ENCODE measurements at places on chromosomes 5 and 9. TPM values are rescaled to one million over a fixed set of nuclear protein-coding genes. Genes with fewer than 3 reads are reported as not detected.

The PTPRD gene
- 287 TPM for total RNA-seq

The LECT2 gene
- not detected for total RNA-seq

The DHFR gene
- 53.9 TPM for total RNA-seq

The CDX1 gene
- total RNA-seq, result not detected

The SUSD1 gene
- total RNA-seq, result 15.2 TPM

The RGS14 gene
- total RNA-seq, result 68.1 TPM

DNA sequence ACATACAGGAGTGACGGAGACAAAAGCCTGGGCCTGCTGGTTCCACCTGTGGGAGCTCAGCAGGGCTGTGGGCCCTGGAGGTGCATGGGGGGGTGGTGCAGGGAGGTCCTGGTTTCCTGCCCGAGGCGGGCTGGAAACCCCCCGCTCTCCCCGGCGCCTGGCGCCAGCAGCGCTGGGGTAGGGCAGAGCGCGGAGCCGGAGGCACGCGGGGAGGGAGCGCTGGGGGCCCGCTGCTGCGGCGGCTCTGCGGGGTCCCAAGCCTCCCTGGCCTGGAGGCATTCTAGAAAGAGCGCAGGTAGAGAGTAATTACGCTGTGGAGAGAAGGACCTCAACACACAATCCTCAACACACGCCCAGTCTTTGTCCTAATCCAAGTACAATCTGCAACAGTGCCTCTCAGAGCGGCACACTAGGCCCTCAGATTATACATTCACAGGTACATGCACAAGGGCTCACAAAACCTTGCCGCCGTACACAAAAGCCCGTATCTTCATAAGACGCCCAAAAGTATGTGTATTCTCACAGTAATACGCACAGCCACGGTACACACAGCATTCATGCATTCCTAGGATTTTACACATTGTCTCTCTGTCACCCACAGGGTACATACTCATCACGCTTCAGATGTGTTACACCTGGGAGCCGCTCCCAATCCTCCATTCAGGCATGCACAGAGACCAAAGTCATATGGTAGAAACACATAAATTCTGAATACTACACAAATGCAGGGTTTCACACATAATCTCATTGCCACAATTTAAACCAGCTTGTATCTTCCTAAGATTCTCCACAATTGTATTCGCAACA lies 2.1 kb upstream of the HAND1 start:
- no peak for DNase-seq
- H3K27ac ChIP-seq, result no peak overlapping the region
- H3K4me1 ChIP-seq, result peaks cover 24% of the 10 kb centered on the region
- peaks cover 93% of the 10 kb centered on the region for H3K27me3 ChIP-seq
- no peaks in the 10 kb centered on the region for H3K36me3 ChIP-seq

GRCh38 chr5:181191526-181192336 lies 13.3 kb downstream of the TRIM7 start:
- no peaks in the 10 kb centered on the region for H3K36me3 ChIP-seq
- H3K4me1 ChIP-seq, result peaks cover 6% of the 10 kb centered on the region
- H3K27me3 ChIP-seq, result peaks cover 15% of the 10 kb centered on the region
- H3K4me3 ChIP-seq, result peak overlapping the region; percentile 69
- DNase-seq, result peak; percentile 97
- peak overlapping the region; percentile 74 for H3K27ac ChIP-seq

DNA sequence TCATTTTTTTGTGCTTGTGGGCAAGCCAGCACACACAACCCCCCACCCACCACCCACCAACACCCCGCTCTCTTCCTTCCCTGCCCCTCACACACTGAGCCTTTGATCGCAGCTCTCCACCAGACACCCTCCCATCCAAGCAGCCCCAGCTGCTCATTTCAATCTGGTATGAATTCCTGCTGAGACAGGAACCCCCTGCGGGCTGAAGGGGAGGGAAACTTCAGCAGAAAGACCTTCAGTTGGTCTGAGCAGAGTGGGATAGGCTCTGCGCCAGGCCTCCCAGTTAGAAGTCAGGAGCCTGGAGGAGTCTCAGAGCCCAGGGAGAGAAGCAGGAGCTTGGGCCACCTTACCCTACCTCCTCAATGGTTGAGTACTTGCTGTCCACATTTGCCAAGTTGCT lies 7.2 kb downstream of the PCDHGC5 start:
- no peak overlapping the region for H3K27ac ChIP-seq
- no peak for DNase-seq
- peaks cover 24% of the 10 kb centered on the region for H3K27me3 ChIP-seq
- peaks cover 7% of the 10 kb centered on the region for H3K4me1 ChIP-seq
- H3K4me3 ChIP-seq, result no peak overlapping the region

DNA sequence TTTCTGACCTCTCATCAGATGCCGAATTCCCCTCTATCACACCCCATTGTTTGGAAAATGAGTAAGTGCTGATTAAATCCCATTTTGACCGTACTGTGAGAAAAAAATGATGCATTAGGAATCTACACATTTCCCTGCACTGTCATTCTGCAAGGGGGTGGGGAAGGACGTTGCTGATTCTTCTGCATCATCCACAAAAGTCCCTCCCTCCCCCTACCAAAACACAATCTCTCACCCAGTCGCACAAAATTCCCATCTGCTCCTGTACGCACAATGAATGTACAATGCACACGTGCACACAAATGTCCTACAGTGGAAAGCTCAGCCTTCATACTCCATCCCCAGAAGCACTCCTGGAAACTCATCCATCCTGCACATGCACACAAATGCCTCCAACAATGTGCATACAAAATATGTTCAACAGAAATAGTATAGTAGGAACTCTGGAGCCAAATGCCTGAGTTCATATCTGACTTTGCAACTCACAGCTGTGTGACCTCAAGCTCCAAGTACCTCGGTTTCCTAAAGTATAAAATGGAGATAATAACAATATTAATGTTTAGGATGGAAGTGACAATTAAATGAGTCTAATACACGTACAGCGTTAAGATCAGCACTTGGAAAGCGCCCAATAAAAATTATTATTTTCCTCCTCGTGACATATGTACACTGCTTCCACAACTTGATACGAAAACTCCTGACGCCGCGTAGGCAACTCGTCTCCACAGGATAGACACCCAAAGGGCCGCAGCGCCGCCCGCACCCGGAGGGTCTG lies 809 bp downstream of the TNIP1 start:
- H3K36me3 ChIP-seq, result no peaks in the 10 kb centered on the region
- H3K4me3 ChIP-seq, result peak overlapping the region; percentile 69
- DNase-seq, result peak; percentile 67
- H3K4me1 ChIP-seq, result peaks cover 15% of the 10 kb centered on the region
- peak overlapping the region; percentile 98 for H3K27ac ChIP-seq

- no peak overlapping the region for H3K4me3 ChIP-seq
- no peaks in the 10 kb centered on the region for H3K27me3 ChIP-seq
- no peak for DNase-seq
- peaks cover 9% of the 10 kb centered on the region for H3K36me3 ChIP-seq
- peak overlapping the region; percentile 49 for H3K27ac ChIP-seq
These were observed 32.2 kb downstream of the CWC27 start for GRCh38 chr5:64800926-64801325.

- H3K27me3 ChIP-seq, result no peaks in the 10 kb centered on the region
- no peak overlapping the region for H3K4me3 ChIP-seq
- H3K36me3 ChIP-seq, result no peaks in the 10 kb centered on the region
- no peak overlapping the region for H3K27ac ChIP-seq
- DNase-seq, result no peak
- peaks cover 11% of the 10 kb centered on the region for H3K4me1 ChIP-seq
These were observed 97.0 kb downstream of the MACIR start for GRCh38 chr5:103355579-103355978.

- H3K4me1 ChIP-seq, result peaks cover 2% of the 10 kb centered on the region
- H3K4me3 ChIP-seq, result no peak overlapping the region
- no peak for DNase-seq
- no peaks in the 10 kb centered on the region for H3K27me3 ChIP-seq
These were observed 172.3 kb upstream of the MVB12B start for GRCh38 chr9:126154182-126154827.

All from cardiac muscle cell (in vitro differentiated cells and primary cell).